Activated CD4-positive, alpha-beta T cell treated with anti-CD3 and anti-CD28 coated beads, Interleukin-2, amount 50 U/mL, for 1 hour (primary cell): ENCODE measurements at places on chromosomes 2 and 18.

DNA sequence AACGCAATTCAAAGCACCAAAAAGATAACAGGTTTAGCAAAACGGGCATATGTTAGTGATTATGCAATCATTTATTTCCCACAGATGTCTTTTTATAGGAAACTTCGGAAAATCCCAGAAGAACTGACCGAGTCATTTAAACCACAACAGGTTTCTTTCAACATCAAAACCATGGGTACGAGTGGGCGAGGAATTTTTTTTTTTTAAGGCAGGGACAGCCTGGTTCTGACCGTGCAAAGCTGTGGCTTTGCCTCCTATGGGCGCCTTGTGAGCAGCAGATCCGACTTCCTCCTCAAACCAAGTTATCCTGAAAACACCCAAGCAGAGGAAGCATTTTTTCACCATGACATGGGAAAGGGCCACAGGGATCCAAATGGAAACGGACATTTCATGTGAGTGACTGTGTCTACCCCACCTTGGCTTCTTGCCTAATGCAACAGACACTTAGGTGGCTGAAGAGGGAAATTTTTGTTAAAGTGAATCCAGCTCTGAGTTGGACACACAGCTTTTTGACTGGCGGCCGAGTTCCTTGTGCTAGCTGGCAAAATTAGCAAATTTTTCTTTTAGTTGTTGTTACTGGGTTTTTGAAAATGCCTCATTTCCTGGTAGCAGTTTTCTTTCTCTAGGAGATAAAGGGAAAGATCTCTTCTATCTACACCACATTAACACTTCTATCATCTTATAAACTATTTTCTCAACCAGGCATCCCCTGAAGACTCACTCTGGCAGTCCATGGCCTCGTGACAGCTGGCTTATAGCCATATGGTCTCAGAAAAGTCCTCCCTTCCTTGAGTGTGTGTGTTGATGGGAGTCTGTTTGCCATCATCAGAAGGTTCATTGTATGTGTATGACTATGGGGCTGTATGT, 487.4 kb upstream of the ZEB2 start:
- DNase-seq, result no peak

DNA sequence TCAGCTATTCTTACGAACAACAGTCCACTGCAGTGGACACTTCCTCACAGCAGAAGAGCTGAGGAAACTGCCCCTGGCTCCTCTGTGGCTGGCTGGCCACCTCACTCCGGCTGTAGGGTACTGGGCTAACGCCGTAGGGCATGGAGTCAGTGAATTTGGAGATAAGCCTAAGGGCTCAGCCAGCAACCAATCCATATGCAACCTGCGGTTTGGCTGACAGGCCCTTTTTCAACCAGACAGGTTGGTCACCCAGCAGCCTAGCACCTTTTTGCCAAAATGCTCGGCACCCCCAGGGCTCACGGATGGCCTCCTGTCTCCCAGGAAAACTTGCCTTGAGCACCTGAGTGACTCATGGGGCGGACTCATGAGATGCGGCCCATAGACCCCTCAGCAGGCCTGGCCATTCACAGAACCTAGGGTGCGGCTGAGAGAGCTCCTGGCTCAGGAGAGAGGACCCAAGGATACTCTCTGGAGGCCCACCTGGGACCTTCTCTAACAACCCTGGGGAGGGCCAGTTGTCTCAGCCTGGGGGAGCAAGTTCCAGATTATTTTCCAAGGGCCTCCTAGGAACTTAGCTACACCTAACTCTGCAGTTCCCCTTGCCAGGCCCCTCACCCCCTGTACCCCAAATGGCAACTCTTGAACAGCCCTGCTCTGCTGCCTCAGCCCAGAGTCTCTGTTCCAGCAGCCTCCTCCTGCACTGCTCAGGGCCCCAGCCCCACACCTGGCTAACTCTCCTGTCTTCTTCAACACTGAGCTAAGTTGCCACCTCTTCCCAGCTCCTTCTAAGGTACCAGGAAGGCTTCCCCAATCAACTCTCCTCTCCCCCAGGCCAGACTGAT, 252.1 kb downstream of the CYP26B1 start:
- no peak for DNase-seq

GRCh38 chr2:129870685-129871241, 108.7 kb upstream of the RAB6C start:
- DNase-seq, result no peak

DNA sequence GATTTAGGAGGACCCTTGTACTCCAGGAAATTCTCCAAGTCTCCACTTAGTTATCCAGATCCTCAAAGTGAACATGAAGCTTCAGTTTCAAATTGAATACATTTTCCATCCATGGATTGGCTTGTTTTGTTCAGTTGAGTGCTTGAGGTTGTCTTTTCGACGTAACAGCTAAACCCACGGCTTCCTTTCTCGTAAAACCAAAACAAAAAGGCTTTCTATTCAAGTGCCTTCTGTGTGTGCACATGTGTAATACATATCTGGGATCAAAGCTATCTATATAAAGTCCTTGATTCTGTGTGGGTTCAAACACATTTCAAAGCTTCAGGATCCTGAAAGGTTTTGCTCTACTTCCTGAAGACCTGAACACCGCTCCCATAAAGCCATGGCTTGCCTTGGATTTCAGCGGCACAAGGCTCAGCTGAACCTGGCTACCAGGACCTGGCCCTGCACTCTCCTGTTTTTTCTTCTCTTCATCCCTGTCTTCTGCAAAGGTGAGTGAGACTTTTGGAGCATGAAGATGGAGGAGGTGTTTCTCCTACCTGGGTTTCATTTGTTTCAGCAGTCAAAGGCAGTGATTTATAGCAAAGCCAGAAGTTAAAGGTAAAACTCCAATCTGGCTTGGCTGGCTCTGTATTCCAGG, at the start of gene CTLA4:
Gene CTLA4 (plus strand): TSS at position 211 of the 640 bp plus-strand sequence. CDS start 172 bp downstream, at position 383.
- no peak for DNase-seq

GRCh38 chr2:138726681-138727080, 53.5 kb downstream of the NXPH2 start:
- no peak for DNase-seq

- DNase-seq, result no peak
These were observed 15.1 kb downstream of the SPTBN1 start for GRCh38 chr2:54471221-54471711.

GRCh38 chr2:120751553-120751952, 15.9 kb downstream of the GLI2 start:
- no peak for DNase-seq

DNA sequence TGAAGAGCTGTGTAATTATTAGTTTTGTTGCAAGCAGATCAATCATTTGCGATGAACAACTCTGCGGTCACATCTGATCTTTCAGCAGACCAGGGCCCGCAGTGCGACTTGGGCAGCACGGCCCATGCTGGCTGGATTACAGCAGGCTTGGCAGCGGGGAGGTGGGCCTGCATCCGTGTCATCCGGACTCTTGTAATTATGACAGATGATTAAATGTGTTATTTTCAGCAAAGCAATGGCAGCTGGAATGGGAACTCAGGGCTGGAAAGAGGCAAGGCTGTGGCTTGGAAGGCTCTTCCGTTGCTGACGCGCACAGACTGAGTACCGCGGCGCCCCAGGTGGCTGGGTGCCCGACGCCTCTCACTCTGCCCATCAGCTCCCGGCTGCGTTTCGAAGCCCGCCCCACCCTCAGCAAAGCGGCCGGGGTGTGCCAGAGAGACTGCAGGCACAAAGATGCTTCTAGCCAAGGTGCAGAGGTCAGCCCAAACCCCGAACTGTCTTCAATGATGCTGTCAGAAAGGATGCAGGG, 397.4 kb upstream of the SALL3 start:
- DNase-seq, result no peak

GRCh38 chr2:25920336-25920735, 42.0 kb upstream of the ASXL2 start:
- no peak for DNase-seq

GRCh38 chr2:46805401-46805951, 110.1 kb downstream of the MCFD2 start:
- no peak for DNase-seq

GRCh38 chr2:101893681-101894381, 97.9 kb upstream of the IL1R2 start:
- no peak for DNase-seq

DNA sequence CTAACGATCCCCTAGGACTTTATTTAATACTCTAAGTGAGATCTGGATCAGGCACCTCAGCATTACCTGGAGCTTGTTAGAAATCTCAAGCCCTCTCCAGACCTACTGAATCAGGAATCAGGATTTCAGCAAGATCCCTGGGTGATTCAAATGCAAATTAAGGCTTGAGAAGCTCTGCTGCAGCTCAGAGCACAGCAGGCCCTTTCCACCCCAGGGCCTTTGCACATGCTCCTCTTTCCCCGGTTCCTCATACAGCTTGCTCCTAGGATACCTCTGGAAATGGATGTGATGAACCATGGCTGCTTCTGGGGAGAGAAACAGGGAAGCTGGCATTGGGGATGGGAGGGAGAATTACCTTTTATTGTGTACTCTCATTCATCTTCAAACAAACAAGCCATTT, 40.3 kb upstream of the MGAT4A start:
- DNase-seq, result no peak

DNA sequence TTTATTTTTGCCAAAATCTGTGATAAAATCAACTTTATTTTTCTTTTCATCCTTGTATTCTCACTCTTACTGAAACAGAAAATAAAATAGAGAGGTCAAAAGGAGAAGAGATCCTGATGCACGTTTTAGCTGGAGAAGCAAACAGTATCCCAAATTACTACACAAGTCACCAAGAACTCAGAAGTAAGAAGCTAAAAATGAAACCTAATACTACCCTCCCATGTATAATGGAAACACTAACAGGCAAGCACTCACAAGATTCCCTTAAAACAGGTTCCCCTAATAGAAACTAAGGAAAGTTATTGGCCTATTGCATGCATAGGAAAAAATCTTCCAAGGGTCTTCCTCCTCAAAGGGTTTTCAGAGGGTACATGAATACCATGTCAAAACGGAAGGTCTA, 927.0 kb downstream of the ERBB4 start:
- no peak for DNase-seq

GRCh38 chr2:54534625-54535024, 78.5 kb downstream of the SPTBN1 start:
- no peak for DNase-seq
